ENCODE measurements at places on chromosomes 1 and 21. TPM values are rescaled to one million over a fixed set of nuclear protein-coding genes. Genes with fewer than 3 reads are reported as not detected.
A peak's percentile ranks its signal among the peaks of the same experiment; 100 is the strongest.

- DNase-seq = no peak
Measured at GRCh38 chr1:235160383-235160956, 580 bp downstream of the RBM34 start.

- no peak for DNase-seq
Measured at GRCh38 chr1:232766241-232766890, 38.9 kb upstream of the MAP10 start.

- no peak for DNase-seq
Measured at GRCh38 chr1:86423873-86424272, at the start of gene CLCA2. Gene CLCA2 (plus strand): TSS chr1:86424171. CDS start chr1:86424248, 77 bp downstream.

KCNE1 gene
- 1.1 TPM for total RNA-seq

DNA sequence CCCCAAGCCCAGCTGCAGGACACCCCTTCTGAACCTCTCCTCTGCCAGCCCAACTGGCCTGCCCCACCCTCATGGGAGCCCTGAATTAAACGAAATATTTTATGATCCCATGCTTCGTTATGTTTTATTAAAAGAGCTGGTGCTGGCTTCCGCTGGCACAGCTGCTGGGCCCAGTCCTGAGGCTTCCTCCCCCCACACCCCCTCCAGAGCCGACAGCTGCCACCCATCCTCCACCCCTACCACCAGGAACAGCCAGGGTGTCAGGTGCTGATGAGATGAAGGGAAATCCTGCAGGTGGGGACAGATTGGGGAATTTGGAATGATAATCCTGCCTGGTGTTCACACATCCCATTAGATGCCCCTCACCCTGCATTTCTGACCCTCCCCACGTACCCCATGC is 19.0 kb downstream of the IGSF21 start:
- no peak for DNase-seq

GRCh38 chr21:28883931-28884330 is 108.7 kb downstream of the LTN1 start:
- DNase-seq = no peak

KIF17 gene
- 0.36 TPM for total RNA-seq

FLG2 gene
- total RNA-seq = not detected

FAM110D gene
- total RNA-seq = 0.10 TPM

COL6A2 gene
- total RNA-seq = 389 TPM

DNA sequence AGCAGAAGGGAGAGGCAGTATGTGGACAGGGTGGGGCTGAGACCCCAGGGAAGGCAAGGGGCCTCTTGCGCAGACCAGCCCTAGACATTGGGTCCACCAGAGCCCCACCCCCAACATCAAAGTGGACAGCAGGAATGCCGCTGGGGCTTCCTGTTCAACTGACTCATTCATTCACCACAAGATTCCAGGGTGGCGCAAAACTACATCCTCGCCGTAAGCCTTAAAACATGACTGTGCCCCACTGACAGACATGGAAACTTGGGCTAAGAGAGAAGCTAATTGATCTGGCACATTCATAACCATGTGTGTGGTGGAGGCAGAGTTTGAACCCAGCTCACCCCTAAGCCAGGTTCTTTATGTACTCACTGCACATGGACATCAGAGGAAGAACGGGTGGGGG is 14.0 kb downstream of the COL16A1 start:
- DNase-seq = peak; percentile 39

- DNase-seq = peak; percentile 63
Measured at GRCh38 chr1:68173936-68174737, 58.2 kb downstream of the WLS start.

DNA sequence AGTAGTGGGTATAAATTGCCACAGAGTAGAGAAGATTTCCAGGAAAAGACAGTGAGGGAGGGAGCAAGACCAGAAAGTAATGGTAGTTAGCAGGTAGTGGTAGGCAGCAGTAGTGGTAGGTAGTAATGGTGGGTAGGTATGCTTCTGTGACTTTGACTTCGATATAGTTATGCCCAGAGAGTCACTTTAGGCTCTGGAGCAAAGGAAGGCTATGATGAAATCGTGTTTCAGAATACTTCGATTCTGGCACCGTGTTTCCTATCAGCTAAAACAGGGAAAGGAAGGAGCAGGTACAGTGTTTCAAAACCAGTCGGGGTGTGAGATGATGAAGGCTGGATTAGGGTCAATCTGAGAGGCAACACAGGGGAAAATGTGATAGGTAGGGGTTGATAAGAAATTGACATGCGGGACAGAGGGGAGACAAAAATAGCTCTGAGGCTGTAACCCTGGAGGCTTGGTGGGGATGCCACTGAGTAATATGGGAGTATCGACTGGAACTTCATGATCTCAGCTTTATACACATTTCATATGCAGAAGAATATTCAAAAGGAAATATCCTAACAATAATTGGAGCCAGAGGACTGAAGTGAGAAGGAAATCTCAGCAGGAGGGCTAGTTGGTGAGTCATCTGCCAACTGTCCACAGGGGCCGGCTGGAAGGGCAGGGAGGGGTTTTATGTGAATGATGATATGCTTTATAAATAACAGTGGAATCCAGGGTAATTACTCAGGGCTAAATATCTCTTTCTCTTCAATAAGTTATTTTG is 25.2 kb upstream of the TRIM45 start:
- peak; percentile 54 for DNase-seq

GRCh38 chr1:27572679-27573426 is 31.1 kb downstream of the AHDC1 start:
- DNase-seq = peak; percentile 23

MAB21L3 gene
- total RNA-seq = 0.47 TPM

DNA sequence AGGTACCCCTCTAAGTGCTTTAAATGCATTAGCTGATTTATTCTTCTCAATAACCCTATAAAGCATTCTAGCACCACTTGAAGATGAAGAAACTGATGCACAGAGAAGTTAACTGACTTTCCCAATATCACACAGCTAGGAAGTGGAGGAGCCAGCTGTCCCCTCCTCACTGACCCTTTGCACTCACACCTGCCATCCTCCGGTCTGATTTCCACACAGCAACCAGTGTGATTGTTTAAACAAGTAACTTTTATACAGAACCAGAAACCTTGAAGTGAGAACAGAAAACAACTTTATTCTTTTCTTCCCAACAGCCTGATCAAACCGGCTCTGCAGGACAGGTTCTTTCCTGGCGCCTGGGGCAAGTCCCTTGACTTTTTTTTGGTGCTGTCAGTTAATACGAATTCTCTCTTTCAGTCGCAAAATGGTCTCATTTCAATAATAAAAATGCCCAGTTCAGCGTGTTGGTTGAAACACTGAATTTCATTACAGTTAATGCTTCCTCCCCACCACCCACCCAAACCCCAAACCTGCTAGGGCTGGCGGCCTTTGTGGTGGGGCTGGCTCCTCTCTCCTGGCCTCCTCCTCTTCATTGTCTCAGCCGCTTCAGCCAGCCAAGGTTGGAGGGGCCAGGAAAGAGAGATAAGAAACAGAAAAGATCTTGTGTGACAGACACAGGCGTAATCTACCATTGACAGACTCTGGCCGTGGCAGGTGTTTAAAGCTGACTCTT is 26.4 kb upstream of the EEIG2 start:
- DNase-seq = no peak

CHI3L2 gene
- 5.7 TPM for total RNA-seq

GBP7 gene
- total RNA-seq = 0.63 TPM

DNA sequence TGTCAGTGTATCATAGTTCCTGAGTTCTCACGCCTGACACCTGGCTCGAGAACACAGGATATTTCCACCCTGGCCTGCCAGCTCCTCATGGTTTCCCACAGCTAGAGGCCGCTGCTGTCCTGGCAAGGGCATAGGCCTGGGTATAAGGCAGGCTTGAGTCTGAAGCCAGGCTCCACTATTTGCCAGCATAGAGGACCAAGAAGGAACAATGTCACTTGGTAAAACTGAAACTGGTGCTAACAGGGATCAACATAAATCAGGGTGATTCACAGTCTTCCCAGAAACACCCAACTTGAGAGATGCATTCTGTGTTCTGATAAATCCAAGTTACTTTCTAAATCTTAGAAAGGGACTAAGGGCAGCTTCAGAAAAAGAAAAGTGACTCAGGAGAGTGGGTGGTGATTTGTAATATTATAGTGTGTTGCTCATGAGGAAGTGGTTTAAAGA is 6.9 kb upstream of the S100A2 start:
- peak; percentile 83 for DNase-seq

GRCh38 chr1:83959824-83960498 is 39.0 kb downstream of the TTLL7 start:
- no peak for DNase-seq

GRCh38 chr1:209493559-209493958 is 90.0 kb upstream of the CAMK1G start:
- DNase-seq = no peak

GRCh38 chr1:214419650-214420049 is 131.8 kb downstream of the PTPN14 start:
- DNase-seq = no peak

- DNase-seq = no peak
Measured at GRCh38 chr21:45894906-45895777, 86.4 kb upstream of the COL6A1 start.

SCAF4 gene
- 14.9 TPM for total RNA-seq

DNA sequence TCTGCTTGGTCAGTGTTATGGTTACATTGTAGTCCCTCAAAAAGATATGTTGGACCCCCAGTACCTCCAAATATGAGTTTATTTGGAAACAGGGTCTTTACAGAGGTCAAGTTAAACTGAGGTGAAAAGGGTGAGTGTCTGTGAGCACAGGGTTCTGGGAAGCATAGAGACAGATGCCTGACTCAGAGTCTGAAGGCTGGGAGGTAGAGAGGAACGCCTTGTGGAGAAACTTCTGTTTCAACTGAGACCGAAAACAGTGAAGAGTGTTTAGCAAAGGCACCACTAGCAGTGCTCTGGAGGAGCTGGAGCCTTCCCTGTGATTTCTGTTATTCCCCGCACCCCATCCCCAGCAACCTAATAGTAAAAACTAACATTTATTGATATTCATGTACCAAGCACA is 65.2 kb upstream of the LRRC8D start:
- no peak for DNase-seq

DNA sequence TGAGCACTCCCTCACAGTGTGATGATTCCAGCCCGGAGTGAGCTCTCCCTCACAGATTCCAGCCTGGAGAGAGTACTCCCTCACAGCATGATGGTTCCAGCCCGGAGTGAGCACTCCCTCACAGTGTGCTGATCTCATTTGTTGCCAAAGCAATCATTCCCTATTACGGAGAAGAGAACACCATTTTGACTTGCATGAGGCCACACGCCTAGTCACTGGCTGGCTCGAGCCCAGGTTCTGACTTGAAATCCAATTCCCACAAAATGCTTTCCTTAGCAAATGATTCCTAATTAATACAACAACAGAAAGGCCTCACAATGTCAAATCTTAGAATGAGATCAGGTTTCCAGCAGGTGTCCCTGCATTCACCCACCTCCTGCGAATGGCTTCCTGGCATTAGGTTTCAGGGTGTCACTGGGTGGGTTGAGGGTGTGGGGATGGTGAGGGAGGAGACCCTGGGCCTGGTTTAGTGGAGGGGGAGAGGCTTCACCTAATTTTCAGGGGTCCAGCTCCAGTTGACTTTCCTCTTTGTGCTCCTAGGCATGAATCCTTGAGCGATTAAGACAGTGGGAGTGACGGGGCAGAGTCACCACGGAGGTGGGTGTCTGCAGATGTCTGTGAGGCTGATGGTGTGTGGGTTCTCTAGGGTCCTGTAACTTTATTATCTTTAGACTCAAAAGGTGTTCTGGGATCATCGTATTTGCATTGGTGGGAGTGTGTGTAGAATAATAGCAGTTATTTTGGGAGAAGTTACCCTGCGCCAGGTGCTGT is 158.5 kb downstream of the KCNJ6 start:
- no peak for DNase-seq

PTPN22 gene
- not detected for total RNA-seq

FABP3 gene
- total RNA-seq = 23.9 TPM

DNA sequence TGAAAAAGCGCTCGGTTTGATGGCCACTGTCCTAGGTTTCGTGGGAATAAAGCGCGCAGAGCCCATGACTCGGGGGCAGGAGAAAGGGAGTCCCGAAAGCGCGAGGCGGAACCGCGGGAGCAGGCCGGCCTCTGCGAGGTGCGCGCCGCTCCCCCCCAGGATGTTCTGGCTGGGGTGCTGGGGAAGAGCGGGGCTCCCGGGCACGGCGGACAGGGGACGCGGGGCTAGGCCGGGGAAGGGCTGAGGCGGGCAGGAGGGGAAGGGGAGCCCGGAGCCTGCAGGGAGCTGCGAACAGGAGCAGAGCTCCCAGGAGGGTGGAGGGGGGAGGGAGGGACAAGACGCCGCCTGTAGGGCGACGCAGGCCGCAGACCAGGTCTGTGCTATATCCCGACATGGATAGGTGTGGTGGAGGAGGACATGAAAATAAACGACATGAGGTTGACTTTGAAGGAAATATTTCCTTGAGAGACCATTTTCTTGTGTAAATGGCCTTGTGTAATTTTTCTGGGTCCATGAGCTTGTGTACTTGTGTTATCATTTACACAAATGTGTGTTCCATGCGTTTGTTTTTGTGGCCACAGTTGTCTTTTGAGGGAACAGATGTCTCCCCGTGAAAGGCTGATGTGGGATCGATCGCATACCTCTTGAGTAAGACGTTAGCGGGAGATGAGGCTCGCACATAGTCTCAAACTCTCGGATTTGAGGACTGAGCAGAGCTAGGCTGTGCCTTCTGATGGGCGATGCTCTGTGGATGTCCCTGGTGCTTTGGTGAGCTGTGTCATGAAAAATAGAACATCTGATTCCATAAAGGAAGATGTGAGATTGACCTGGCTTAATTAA is 1.3 kb downstream of the PCNT start:
- DNase-seq = peak; percentile 79

GRCh38 chr1:147072482-147073432 is 99.5 kb downstream of the PRKAB2 start:
- DNase-seq = peak; percentile 41

All from hepatocyte (in vitro differentiated cells).